ENCODE measurements at places on chromosomes 11 and 22.

- no peak for DNase-seq
These were observed 224.8 kb upstream of the RAG2 start for GRCh38 chr11:36822829-36823228.

- DNase-seq = no peak
These were observed 28.7 kb downstream of the ZBTB16 start for GRCh38 chr11:114088216-114088615.

- DNase-seq = no peak
These were observed 89.0 kb downstream of the CDKN1C start for GRCh38 chr11:2796508-2797113.

- no peak for DNase-seq
These were observed 390.8 kb upstream of the NARS2 start for GRCh38 chr11:78965432-78965831.

DNA sequence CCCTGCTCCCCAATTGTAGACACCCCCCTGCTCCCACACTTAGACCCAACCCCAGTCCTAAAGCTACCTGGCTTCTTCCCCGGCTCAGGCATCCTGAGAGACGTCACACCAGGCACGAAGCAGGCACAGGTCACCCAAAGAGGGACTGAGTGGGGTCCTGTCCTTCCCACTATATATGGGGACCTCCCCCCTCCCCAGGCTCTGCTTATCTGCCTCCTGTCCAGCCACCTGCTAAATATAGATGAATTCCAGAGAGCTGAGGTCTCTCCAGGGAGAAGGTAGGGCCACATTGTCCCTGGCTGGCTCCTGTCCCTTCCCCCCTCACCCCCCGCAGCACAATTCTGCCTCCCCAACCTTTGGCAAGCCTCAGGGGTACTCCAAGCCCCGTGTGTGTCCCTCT lies at the start of gene MYBPC3:
MYBPC3 (minus strand) TSS at position 147 of the 400 bp plus-strand sequence; CDS start at position 92, 55 bp downstream.
- DNase-seq = no peak

GRCh38 chr22:42173183-42173926 lies 42.7 kb upstream of the CYP2D6 start:
- DNase-seq = no peak

- no peak for DNase-seq
These were observed 218.6 kb downstream of the FAT3 start for GRCh38 chr11:92443199-92443598.

- no peak for DNase-seq
These were observed 69.7 kb downstream of the FANCF start for GRCh38 chr11:22555881-22556280.

DNA sequence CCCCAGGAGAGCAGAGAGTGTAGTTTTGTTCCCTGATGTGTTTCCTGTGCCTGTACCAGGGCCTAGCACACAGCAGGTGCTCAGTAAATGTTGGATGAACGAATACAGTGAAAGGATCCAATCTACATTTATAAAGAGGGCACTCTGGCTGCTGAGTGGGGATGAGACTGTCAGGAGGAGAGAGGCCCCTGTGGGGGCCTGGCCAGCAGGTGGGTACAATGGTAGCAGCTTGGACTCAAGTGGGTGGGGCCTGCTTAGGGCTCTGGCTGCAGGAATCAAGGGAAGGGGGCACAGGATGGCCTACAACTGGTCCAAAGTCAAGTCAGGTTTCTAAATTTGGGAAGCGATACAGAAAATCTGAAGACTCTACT lies 156.6 kb upstream of the GRK3 start:
- DNase-seq = no peak

DNA sequence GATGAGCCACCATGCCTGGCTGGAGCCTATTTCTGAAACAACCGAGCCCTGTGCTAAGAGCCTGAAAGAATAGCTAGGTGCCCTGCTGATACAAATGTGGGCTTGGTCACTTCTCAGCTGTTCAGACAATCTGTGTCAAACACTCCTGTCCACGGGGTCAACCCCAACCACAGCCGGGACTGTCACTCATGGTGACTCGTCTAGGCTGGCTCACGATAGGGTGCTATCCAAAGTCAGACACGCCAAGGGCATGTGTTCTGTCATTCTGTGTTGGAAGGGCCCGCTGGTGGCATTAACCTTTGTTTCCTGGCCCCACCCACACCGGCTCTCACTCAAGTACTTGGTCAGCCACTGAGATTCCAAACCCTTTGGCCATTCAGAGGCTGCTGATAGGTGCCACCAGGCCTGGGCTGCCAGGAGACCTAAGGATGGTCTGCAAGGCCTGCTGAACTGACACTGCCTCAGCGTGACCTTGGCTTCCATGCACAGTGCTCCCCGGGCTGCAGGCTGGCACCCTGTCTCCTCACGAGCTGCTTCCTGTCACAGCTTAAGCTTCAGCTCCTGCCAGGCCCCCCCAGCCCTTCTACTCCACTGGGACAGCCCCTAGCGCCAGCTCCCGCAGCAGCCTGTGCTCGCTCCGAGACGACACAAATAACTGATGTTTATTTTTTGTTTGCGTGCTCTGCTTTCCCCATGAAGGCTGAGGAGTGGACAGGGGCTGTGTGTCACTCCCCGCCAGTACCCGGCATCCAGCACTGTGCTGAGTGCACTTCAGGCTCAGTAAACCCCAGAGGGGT lies 14.2 kb upstream of the CDC42BPG start:
- DNase-seq = no peak

DNA sequence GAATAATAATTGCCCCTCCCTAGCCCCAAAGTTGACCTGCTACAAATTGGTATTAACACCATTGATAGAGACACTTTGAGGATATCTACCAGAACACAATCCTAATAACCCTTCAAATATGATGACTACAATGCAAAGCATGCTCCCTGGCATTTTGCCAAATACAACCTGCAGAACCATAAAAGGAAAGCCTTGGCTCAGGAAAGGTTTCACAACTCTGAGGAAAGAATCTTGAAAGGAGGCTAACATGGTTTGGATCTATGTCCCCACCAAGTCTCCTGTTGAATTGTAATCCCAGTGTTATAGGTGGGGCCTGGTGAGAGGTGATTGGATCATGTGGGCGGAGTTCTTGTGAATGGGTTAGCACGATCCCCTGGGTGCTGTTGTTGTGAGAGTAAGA lies 140.4 kb upstream of the ARHGAP42 start:
- DNase-seq = no peak

DNA sequence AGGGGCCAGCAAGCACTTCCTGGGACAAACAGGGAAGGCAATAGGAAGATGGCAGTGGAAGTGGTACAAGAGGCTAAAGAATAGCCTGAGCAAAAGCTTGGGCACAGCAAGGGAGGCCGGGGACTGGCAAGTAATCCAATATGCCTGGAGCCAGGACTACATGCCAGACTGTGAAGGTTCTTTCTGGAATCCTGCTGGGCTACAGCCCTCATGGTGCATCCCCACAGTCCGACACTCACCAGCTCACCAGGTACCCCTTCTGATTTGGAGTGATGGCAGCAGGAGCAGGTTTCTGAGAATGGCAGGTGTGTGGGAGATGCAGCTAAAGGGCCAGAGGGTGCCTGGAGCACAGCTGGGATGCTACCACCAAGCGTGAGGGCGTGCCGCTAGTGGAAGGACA lies 32.2 kb upstream of the POGLUT3 start:
- DNase-seq = no peak

DNA sequence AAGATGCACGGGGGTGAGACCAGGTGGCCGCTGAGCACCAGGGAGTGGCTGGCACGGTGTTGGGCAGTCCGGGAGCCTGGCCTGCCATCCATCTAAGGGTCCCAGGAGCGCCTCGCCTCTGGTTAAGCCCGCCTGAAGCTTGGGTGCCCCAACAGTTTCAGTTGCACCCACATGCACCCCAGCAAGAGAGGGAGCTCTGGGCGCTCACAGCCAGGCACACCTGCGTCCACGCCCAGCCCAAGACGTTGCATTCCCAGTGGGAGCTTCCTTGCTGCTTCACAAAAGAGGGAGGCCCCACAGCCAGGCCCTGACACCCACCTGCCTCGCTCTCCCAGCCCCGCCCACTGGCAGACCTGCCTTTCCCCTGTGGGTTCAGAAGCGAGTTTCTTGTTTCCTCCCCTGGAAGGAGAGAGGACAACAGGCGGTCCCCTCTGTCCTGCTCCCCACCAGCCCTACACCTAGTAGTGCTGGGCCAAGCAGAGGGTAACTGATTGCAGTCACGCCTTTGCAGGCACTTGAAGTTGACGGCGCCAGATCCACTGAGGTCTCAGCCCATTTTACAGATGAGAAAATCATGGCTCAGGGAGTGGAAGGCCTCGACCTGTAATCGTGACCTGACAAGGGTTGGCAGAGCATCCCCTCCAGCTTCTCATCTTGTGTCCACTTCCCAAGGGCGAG lies 35.4 kb downstream of the OSBPL5 start:
- DNase-seq = no peak

GRCh38 chr11:63610604-63611394 lies 3.4 kb downstream of the PLAAT3 start:
- DNase-seq = no peak

DNA sequence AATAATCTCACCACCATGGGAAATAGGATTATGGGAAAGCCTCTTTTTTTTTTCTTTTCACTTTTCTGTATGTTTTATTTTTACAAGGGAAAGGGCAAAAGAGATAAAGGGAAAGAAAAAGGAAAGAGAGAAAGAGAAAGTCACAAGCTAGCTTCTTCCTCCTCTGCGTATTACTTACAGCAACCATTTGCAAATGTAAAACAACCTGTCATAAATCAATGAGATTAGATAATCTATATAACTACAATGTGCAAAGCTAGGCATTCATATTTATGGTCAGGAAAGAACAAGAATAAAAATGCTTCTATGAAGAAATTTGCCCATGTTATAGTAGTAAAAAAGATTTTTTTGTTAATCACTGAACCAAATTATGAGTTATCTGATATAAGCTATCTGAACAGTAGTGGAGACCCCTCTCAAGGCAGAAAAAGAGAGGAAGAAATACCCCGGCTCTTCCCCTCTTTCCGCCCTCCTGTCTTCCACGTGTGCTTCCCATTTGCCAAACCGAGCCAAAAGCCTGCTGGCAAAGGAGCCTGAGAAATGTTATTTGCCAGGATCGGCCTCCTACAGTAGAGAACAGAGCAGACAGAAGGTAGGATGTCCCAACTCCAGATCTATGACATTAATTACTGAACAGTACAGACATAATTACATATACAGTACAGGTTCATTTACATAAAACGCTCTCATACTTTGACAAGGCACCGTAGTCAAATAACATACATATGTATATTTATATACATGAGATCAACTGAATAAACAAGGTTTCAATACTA lies 50.2 kb downstream of the ARHGAP32 start:
- DNase-seq = no peak

- no peak for DNase-seq
These were observed 40.1 kb upstream of the CARD18 start for GRCh38 chr11:105179542-105180278.

GRCh38 chr22:46073683-46074504 lies 76.4 kb upstream of the PPARA start:
- no peak for DNase-seq

DNA sequence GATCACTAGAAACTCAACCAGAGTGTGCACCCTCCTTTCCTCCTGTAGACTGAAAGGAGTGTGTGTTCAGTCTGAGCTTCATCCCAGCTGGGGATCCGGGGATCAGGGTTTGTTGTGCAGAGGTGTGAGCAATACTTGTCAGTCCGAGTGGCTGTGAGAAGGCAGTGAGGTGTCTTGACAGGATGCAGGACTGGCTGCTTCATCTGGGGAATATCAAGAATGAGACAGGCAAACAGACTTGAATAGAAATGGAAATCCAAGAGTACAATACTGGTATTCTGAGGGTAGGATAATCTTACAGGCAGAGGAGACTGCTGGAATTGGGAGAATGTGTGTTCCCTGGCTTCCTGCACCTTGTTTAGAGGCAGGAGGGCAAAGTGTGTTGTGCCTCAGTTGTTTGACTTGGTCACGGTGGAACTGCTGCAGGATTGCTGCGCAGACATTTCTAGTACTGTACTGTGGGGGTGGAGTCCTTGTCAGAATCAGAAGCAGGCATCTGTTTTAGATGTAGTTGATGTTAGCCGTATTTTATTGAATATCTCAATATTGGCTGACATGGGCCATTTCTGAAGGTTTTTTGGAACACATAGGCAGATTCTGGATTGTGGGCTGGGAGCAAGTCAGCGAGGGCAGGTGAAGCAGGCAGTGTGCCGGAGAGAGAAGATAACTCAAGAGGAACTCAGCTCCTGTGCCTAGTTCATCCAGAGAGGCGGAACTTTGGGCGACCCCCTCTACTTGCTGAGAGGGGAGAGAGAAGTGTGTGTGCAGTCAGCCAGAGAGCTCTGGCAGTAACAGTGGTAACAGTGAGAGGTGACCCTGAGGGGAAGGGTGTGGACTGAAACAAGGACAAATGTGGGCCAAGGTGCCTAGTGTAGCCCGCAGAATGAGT lies 27.1 kb upstream of the GRK2 start:
- DNase-seq = no peak

- DNase-seq = no peak
These were observed 1090.8 kb downstream of the BRD1 start for GRCh38 chr22:48736593-48737460.

GRCh38 chr11:56876621-56877275 lies 112.0 kb upstream of the OR5AK2 start:
- no peak for DNase-seq

DNA sequence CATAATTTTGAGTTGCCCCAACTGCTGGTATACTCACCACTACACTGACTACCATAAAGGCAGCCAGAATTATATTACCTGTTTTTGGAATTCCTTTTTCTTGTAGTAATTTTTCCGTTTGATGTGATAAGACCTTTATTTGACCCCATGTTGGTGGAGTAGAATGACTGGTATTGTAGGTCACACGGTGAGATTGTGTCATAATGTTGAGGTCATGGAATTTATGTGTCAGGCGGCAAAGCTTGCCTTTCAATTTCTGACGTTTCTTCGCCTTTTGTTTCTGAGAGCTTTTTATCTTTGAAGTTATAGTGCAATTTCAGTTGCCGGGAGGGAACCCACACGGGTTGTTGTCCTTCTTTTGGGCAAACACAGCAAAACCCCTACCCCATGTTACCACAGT lies 13.0 kb downstream of the OR52K1 start:
- no peak for DNase-seq

GRCh38 chr11:43116071-43116470 lies 195.7 kb upstream of the API5 start:
- DNase-seq = no peak

DNA sequence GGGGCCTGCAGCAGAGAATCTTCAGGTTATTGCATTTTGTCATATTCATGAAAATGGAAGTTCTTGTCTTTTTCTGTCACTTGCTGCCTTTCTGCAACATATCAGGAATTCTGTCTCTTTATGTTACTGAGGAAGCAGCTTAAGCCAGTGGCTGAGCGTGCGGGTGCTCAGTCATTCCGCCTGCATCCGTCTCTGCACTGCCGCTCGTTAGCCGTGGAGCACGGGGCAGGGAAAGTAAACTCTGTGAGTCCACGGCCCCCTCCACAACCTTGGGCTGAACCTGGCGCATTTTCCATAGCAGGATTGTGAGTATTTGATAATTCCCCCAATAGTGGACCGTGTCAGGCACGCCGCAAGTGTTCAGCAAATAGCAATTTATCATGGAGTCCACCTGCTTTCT lies 1007.7 kb downstream of the BRD1 start:
- no peak for DNase-seq

GRCh38 chr22:50282361-50283155 lies 12.4 kb upstream of the MAPK11 start:
- no peak for DNase-seq

GRCh38 chr11:12053606-12054361 lies 45.4 kb upstream of the DKK3 start:
- DNase-seq = no peak
